ENCODE measurements at places on chromosomes 1 and 21.

GRCh38 chr21:39088831-39089380 is 94.3 kb downstream of the PSMG1 start:
- no peak for DNase-seq

DNA sequence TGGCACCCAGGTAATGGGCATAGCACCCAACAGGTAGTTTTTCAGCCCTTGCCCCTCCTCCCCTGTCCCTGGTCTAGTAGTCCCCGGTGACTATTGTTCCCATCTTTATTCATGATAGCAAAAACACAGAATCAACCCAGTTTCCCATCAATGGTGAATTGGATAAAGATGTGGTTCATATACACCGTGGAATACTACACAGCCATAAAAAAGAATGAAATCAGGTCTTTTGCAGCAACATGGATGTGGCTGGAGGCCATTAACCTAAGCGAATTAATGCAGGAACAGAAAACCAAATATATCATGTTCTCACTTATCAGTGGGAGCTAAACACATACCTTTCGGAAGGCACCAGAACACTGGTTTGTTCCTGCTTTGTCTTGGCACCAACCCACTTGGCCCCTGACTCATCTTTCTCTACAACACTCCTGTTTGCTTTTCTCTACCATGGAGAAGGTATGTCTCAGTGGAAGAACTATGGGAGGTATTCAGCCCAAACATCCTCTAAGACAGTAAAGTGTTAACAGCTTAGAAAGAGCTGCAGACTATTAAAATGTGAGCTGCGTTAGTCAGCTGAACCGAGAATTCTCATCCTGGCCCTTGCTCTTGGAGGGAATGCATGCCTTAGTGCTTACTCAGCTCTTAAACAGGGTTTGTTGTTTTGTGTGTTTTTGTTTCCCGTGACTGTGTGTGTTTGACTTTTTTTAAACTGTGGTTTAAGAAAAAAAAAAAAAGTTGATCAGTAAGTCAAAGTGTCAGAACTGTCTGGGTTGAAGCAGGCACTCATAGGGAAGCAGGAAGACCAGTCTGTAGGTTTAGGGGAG is 203.0 kb downstream of the TOMM20 start:
- peak; percentile 6 for DNase-seq

GRCh38 chr1:21703318-21703963 is 34.3 kb upstream of the RAP1GAP start:
- peak; percentile 52 for DNase-seq

GRCh38 chr1:159092036-159092760 is 15.6 kb upstream of the AIM2 start:
- DNase-seq, result no peak

GRCh38 chr1:69363236-69363635 is 204.5 kb upstream of the LRRC7 start:
- DNase-seq, result no peak

Data from NCI-H1417 (cell line).